ENCODE measurements at places on chromosomes 6 and 20.

- DNase-seq: no peak
Observed at GRCh38 chr6:77461796-77462195, 1.5 kb downstream of the HTR1B start.

- DNase-seq: peak; percentile 69
Observed at GRCh38 chr6:22147921-22148776, 148.7 kb downstream of the PRL start.

DNA sequence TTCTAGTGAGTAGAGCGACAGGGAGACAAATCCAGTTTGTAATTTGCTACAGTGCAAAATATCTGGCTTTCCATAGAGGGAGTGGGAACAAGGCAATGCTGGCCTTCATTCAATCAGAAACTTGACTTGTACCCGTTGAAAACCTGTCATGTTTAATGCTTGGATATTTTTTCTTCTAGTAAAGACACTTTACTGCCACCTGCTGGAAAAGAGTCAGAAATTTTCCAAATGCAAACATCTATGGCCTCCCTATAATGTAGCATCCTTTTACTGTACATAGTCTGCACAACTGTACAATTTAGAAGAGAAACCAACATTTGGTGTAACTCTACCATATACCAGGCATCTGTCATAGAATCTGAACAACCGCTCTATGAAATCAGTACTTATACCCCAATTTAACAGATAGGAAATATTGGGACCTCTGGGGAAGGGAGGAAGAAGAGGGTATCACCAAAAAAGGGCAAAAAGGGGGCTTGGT lies 16.7 kb upstream of the TBC1D20 start:
- DNase-seq: no peak

- no peak for DNase-seq
Observed at GRCh38 chr6:83824388-83824801, 28.8 kb upstream of the RIPPLY2 start.

DNA sequence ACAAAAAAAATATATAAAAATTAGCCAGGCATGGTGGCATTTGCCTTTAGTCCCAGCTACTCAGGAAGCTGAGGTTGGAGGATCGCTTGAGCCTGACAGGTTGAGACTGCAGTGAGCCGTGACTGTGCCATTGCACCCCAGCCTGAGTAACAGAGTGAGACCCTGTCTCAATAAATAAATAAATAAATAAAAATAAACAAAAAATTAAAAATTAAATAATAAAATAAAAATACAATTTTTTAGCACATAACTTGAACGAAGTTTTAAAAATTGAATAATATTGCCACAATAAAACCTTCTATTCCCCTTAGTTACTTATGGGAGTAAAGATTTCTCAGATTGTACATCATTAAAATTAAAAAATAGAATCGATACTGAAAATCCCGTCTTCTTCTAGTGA lies 29.2 kb upstream of the CGA start:
- DNase-seq: no peak

- DNase-seq: no peak
Observed at GRCh38 chr6:30149858-30150550, 11.0 kb downstream of the TRIM10 start.

- DNase-seq: no peak
Observed at GRCh38 chr6:166258854-166259276, 49.3 kb downstream of the PRR18 start.

GRCh38 chr6:12602951-12603672 lies 113.5 kb upstream of the PHACTR1 start:
- DNase-seq: peak; percentile 56

DNA sequence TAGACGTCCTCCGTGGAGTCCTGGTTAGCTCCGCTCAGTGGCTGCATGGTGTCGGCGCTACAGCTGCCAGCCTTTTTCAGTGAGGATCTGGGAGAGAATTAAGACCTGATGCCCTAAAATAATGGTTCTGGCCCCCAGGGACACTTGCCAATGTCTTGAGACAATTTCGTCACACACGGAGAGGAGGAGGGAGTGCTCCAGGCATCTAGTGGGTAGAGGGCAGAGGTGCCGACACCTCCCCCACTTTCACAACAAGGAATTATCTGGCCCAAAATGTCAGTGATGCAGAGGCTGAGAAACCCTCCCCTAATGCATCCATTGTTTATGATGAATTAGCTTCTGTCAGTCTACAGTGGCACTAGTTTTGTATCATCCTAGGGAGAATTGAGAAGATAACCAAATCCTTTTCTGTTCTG lies 24.4 kb downstream of the TMEM181 start:
- no peak for DNase-seq

GRCh38 chr6:146357578-146358430 lies 185.8 kb upstream of the RAB32 start:
- DNase-seq: peak; percentile 81

DNA sequence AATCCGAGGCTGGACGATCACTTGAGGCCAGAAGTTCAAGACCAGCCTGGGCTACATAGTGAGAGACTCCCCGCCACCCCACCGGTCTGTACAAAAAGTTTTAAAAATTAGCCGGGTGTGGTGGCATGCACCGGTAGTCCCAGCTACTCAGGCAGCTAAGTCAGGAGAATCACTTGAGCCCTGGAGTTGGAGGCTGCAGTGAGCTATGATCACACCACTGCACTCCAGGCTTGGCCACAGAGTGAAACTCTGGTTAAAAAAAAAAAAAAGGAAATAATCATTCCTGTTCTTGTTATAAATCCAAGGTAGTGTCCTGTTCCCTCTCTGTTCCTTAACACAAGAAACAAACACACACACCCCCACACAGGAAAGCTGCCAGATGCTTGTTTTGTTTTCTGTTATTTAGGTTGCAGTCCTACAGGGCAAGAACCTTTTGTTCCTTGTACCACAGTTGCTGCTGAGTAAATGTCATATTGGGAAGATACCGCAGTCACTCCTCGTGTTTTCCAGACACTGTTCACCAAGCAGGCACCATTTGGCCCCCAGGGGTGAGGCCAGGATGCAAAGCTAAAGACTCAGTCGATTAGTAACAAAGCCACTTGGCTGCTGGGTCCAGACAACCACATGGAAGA lies 28.9 kb downstream of the ASIP start:
- no peak for DNase-seq

DNA sequence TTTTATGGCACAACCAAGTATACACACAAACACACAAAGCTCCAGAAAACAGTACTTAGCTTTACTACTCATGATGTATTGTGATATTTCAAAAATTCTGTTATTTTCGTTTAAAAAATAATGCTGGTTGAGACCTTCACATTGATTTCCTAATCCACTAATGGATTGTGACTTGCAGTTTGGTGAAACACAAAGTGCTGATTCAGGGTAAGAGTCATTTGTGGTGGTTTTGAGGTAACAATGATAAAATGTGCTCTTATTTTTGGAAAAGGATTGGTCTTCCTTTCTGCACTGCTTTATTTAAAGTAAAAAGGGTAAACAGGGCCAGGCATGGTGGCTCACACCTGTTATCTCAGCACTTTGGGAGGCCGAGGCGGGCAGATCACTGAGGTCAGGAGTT lies 1.9 kb downstream of the AAR2 start:
- DNase-seq: no peak

DNA sequence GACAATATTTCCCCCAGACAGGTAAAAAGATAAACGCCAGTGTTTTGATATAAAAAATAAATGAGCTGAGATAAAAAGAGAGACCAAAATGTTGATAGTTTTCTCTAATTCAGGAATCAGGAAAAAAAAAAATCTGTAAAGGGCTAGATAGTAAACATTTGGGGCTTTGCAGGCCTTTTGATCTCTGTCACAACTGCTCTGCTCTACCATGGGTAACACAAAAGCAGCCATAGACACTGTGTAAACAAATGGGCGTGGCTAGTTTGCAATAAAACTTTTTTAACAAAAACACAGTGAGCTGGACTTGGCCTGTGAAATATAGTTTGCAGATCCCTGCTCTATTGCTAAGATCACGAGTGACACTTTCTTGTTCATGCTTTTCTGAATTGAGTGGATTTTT lies 219.1 kb upstream of the STXBP5 start:
- DNase-seq: peak; percentile 6

- no peak for DNase-seq
Observed at GRCh38 chr6:68328156-68328555, 306.9 kb upstream of the ADGRB3 start.

DNA sequence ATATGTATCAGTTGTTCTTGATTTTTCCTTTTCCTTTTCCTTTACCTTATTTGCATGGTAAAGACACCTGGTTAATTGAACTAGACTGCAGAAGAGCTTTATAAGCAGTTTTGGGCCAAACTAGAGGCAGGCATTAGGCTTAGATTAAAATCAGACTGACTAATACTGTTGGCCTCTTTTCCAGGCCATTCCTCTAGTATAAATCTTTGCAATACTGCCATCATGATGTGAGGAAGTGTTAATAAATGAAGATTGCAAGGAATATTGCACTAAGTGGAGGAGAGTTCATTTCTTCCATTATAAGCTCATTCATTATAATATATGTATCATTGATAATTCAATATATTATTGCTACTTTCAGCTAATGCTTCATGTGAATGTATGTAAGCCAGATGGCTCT lies 163.8 kb downstream of the MMUT start:
- peak; percentile 6 for DNase-seq

DNA sequence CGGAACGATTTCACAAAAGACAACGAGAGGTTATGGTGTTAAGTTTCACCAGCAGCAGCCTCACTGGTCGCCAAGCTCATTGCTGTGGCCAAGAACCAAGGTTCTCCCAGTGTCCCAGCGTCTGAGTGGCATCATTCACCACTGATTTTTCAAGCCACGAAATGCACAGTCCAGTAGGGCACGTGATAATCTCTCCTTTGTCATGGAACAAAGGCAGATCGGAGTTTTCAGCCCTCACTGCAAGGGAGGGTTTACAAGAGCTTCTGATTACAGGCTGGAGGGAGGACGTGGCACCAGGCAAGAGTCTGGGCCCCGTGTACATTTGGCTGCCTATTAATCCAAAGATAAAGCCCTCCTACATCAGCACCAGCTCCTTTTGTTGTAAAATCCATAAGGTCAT lies 2.0 kb downstream of the CD24 start:
- DNase-seq: no peak

GRCh38 chr6:132669690-132670291 lies 10.8 kb upstream of the TAAR1 start:
- DNase-seq: no peak

- no peak for DNase-seq
Observed at GRCh38 chr6:31579546-31580437, 2.4 kb downstream of the LTB start.

DNA sequence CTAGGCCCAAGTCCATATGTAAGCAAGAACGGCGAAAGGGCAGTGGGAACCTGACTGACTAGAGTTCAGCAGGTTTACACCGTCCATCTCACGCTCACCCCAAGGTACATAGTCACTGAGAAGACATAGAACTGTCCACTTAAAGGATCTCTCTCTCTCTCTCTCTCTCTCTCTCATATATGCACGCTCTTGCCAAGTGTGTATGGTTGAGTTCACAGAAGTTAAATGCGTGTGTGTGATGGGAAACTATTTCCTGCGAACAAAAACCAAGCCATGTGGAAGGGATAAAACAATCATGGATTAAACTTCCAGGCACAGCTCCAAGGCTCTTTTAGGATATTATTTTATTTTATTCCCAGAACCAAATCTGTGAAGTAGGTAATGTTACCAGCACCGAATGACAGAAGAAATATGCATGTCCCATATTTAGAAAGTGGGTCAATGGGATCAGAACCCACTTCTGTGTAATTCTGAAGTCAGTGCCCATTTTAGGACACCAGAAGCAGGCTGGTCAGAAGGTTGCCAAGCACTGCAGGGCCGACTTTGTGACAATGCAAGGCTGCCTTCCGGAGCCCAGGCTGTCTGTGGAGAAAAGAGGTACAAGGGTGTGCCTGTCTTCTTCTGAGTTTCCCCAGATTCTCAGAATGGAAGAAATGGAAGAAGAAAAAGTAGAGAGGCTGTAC lies 49.2 kb upstream of the MAP7 start:
- DNase-seq: no peak

- no peak for DNase-seq
Observed at GRCh38 chr6:93624408-93624807, 205.0 kb upstream of the EPHA7 start.

- DNase-seq: no peak
Observed at GRCh38 chr20:60586269-60587050, 628.2 kb downstream of the CDH26 start.

DNA sequence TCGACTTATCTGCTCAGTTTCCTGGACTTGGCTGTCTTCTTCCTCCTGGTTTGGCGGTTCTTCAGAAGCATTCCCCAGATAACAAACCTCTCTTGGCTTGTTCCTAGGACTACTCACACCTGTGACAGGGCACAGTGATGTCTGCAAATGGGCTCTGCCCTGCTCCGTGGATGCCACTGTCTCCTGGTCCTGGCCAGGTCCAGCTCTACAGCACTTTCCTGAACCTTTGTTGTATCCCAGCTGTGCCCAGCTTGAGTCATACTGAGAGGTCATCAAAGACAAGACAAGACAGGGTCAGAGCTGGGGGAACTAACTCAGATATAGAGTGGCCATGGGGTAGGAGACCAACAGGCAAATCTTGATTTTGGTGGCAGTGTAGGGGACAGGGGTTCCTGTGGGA lies 102.7 kb upstream of the SLC22A23 start:
- DNase-seq: no peak

DNA sequence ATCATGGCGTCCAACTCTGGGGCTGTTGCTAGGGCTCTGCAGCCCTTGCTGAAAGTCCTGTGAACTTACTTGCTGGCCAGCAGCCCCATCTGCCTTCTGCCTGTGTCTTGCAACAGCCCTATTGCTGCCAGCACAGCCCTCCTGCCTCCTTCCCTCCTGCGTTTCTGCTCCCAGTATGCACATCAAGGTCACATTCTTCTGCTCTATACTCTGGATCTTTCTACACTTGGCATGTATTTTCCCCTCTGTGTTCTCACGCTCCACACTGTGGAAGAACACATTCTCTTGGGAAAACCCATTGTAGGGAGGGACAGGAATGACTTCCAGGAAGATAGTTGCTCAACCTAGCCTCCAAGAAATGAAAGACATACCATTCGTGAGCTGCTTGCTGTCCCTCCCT lies 80.9 kb upstream of the PHACTR2 start:
- DNase-seq: peak; percentile 9
